ENCODE measurements at places on chromosomes 16 and 17.

- DNase-seq, result no peak
Measured at GRCh38 chr17:48219617-48220016, 112.1 kb downstream of the SNX11 start.

GRCh38 chr17:82416771-82417170 is 1.4 kb upstream of the HEXD start:
- no peak for DNase-seq

GRCh38 chr17:74089869-74090464 is 113.5 kb upstream of the RPL38 start:
- no peak for DNase-seq

DNA sequence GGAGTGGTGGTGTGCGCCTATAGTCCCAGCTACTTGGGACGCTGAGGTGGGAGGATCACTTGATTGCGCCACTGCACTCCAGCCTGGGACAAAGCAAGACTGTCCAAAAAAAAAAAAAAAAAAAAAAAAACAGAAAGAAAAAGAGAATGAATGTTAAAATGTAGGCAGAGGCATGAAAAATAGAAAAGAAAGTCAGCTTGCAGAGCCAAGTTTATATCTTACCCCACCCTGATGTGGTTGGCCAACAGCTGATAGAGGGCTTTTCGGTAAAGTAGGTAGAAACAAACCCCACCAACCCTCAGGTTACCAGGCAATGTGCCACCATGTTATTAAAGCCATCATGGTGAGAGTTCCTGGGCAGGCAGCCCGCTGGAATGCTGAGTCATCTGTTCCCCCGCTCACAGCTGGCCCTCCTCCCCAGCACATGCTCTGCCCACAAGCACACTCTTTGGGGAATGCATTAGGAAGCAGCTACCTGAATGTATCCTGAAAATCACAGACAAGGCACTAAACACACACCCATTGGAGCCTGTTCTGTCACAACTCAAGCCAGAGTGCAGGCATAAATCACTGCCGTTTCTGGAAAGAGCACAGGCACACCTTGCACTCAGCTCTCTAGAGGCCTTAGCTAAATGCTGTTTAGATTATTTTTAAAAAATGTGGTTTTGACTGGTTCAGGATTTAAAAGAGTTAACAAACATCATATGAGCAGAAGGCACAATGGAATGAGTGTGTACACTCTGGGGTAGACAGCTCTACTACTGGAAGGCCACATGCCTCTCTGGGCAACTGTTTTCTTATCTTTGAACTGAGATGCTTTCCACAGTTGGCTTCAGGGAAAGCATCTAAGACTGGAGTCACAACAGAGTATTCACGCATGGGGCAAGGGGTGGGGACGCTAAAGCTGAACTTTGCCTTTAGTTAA is 128.5 kb downstream of the PARN start:
- DNase-seq, result peak; percentile 98

- DNase-seq, result no peak
Measured at GRCh38 chr16:58399718-58400633, 7.7 kb downstream of the GINS3 start.

- no peak for DNase-seq
Measured at GRCh38 chr16:81473066-81473488, 28.5 kb downstream of the CMIP start.

GRCh38 chr16:48497932-48498768 is 111.8 kb downstream of the N4BP1 start:
- no peak for DNase-seq

- no peak for DNase-seq
Measured at GRCh38 chr16:21524068-21524751, 75.2 kb upstream of the METTL9 start.
